Fibroblast of lung (primary cell): ENCODE measurements at places on chromosomes 7 and 10.

- no peak for DNase-seq
Measured at GRCh38 chr7:41592794-41593193, 110.1 kb downstream of the INHBA start.

DNA sequence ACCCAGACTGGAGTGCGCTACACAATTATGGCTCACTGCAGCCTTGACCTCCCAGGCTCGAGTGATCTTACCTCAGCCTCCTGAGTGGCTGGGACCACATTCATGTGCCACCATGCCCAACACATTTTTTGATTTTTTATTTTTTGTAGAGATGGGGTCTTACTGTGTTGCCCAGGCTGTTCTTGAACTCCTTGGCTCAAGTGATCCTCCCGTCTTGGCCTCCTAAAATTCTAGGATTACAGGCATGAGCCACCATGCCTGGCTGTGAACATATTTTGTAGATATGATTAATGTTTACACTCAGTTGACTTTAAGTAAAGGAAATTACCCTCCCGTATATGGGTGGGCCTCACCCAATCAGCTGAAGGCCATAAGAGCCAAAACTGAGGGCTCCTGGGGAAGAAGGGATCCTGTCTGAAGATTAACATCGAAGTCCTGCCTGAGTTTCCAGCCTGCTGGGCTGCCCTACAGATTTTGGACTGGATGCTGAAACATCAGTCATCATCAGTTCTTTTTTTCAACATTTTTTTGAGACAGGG is 127.1 kb downstream of the ACTR3B start:
- no peak for DNase-seq

GRCh38 chr10:61250131-61250530 is 203.1 kb downstream of the TMEM26 start:
- no peak for DNase-seq

DNA sequence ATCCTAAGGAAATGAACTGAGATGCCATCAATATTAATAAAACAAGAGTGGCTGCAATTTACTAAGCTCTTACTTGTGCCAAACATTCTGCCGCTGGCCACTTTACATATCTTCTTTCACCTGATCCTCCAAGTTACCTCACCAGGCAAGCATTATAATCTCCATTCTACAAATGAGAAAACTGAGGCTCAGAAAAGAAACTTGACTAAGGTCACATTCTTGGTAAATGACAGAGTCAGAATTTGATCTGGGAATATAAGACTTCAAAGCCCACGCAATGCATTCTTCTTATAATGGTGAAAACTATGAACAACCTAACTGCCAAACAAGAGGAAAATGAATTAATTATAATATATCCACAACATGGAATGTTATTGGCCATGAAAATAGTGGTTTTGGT is 46.1 kb upstream of the SMNDC1 start:
- peak; percentile 90 for DNase-seq

DNA sequence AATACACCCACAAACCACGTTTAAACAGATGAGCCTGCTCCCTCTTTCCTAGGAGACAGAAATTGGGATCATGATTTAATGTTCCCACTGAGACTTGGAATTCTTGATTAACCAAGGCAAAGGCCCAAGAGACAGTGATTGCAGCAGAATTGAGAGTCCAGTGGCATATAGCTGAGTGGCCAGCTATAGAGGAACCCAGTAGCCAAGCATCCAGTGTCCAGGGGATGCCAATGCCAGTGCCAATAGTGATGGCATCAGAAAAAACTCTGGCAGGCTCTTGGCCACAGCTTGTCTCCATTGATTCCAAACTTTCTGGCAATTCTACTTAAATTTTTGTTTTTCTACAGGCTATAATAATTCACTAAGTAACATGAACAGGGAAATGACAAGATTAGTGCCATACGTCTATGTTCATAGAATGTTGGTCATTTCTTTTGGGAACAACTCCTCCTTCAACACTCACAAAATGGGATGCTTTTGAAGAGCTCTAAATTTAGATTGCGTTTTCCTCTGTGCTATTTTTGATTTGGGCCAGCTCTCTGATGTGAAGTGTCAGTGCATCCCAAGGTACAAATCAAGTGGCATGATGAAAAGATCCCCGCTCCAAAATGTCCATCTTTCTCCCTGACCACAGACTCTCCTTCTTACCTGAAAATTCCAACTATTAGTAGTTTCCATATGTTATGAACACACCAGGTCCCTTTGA is 83.1 kb upstream of the A1CF start:
- DNase-seq = no peak

DNA sequence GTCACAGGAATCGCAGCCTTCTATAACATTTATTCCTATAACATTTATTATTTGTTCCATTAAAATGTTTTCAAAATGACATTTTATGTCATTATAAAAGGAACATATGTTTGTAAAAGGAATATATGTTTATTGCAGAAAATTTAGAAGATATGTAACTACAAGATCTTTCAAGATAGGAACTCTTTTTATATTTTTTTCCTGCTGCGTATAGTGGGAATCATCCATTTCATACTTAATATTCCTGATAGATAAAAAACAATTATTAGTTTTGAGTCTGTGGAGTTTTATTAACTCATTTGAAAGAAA is 55.6 kb downstream of the CCNY start:
- no peak for DNase-seq

- no peak for DNase-seq
Measured at GRCh38 chr10:113879691-113880090, 25.2 kb downstream of the NHLRC2 start.

- DNase-seq = peak; percentile 10
Measured at GRCh38 chr10:63384001-63384400, 81.8 kb downstream of the JMJD1C start.

DNA sequence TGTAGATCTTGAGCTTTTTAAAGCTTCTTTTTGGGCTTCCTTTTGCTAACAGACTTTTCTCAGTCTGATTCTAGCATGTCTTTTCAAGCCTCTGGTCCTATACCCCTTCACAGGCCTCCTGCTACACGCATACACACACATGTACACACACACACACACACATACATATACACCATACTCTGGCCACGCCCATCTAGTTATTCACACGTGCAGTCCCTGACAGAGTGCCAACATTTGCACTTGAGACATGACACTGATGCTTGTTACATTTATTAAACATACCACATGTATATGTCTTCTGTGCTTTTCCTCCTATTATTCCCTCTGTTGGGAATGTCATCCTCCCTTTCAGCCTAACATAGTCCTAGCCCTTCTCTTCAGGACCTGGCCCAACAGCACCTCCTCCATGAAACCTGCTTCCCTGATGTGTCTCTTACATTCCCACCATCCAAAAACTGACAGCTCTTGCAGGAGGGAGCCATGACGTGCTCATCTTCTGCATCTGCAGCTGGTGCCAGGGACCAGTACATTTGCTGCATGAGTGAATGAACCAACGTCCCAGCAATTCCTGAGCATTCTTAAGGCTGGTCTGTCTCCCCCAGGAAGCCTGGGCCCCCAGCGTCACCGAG is 222.1 kb downstream of the ARHGAP12 start:
- DNase-seq = no peak

- no peak for DNase-seq
Measured at GRCh38 chr10:17123961-17124360, 5.7 kb downstream of the CUBN start.

- DNase-seq = no peak
Measured at GRCh38 chr7:133795068-133795665, 332.0 kb upstream of the LRGUK start.

DNA sequence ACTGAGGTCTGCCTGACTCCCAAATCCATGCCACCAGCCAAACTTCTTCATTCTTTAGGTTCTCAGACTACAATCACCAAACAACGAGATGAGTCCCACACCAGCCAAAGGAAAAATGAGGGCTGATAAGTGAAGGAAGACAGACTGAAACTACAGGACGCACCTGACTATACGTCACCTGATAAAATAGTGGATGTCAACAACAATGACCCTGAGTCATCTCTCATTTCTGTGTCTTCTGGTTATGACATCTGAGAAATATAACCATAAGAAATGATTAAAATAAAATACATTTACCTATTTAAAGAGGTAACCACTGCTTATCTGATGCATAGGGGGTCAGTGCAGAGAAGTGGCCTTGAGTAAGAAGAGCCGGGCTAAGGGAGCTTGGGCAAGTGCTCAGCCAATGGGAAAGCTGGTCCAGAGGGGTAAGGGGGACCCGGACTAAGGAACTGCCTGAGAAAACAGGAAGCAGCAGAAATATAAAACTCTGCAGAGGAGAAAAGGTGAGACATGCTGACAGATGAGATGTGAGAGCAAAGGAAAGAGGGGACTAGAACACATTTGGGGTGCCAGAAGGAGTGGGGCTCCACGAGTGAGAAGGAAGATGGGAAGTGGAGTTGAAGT is 51.8 kb downstream of the HIPK2 start:
- no peak for DNase-seq

DNA sequence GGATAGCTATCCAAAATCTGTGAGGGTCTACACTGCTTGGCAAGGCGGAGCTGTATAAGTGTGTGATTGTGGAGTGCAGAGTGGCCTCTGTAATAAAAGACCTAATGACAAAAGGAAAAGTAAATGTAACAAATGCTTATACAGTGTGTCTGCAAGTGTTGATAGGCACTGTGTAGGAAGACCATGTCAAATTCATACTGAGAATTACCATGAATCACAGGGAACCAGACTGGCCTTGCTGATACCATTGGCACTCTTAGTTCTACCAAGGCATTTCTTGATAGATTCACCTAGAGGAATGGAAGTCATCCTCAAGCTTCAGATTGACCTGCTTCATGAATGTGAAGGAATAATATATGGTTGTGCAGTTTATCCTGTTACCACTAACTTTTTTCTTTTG is 58.8 kb downstream of the CYCS start:
- no peak for DNase-seq

DNA sequence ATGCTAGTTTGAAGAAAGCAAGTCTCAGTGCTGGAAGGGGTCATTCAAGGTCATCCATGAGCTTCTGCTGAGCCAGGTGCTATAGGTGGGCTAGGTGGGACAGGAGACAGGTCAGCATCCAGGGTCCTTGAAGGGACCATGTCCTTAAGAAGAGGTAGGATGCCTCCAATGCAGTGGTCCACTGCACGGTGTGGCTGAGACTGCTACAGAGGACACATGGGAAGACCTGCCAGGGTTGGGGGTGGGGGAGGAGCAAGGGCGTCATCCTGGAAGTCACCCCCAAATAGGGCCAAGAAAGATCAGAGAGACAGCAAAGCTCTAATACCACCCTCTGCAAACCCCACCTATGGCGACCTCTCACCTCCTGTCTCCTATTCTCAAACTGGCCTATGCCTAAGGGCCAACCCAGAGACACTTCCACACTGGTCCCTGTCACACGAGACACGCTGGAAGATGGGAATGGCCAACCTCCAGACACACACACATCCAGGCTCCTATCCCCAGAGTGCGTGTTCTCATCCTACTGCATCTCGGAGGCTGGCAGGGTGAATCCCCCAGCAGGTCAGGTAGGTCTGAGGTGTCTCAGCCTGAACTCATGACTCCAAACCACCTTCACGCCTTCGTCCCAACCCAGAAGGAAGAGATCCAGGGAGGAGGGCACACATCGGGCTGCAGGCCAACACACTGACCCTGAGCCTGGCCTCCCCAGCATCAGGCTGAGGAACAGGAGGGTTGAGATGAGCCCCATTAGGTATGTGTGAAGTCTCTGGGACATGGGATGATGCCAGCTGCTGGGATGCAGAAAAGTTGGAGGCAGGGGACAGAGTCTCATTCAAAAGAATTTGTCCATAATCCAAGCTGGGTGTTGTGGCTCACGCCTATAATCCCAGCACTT is 5.6 kb upstream of the PPP1R35 start:
- DNase-seq = no peak

DNA sequence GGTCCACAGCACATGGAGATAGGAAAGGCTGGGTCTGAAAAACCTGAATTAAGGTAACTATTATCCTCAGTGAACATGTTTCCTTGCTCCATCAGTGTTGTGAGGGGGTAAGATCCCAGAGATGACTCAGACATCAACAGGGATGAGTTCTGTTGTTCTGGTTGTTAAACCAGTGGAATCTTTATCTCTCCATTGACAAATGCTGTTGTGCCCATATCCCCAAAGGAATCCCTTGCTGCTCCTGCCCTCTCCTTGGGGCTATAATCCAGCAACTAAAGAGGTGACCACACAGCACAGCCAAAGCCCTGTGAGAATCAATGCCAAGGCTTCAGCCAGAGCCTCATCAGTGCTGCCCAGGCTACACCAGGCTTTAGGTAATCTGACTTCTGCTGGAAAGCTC is 113.4 kb downstream of the JAZF1 start:
- DNase-seq = no peak
